ENCODE measurements at places on chromosomes 3 and 15. TPM values are rescaled to one million over a fixed set of nuclear protein-coding genes. Genes with fewer than 3 reads are reported as not detected.

CCR8 gene
- not detected for total RNA-seq

SI gene
- not detected for total RNA-seq

OXTR gene
- 1.6 TPM for total RNA-seq

SH2D7 gene
- not detected for total RNA-seq

MYO5A gene
- total RNA-seq: 29.5 TPM

NLGN1 gene
- total RNA-seq: 51.8 TPM

ARHGEF26 gene
- 18.2 TPM for total RNA-seq

MCF2L2 gene
- 3.6 TPM for total RNA-seq

CELSR3 gene
- 0.79 TPM for total RNA-seq

ATP13A4 gene
- 7.7 TPM for total RNA-seq

BBX gene
- total RNA-seq: 104 TPM

NPAP1 gene
- total RNA-seq: 0.58 TPM

DNA sequence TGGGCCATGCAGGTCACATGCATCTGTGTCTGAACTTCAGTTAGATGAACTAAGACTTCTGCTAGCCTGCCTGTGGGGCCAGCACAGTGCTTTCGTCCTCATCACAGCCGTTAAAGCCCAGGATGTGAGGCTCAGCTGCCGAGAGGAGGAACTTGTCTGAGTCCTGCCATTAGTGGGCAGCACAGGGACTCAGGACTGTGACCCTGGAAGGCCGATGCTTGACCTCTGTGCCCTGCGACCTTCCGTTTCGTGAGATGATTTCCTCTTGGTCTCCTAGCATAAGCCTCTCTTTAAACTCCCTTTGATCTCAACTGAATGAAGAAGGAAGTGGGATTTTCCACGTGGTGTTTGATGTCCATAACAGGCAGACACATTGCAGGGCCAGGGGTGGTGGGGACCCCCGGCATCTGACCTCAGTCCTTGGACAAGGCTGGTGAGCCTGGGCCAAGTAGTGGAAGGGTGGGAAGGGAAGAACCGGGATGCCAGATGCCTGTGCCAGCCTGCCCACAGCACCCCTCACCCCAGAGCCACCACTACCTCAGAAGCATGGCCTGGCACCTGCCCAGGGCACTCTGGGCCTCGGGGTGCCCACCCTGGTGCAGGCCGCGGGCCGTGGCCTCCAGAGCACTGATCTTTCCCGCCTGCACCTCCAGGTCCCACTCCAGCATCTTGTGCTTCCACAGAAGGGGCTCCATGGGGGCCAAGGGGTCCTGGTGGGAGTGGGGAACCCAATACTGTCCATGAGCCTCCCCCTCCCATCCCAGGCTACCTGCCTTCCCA lies 21.6 kb downstream of the PLA2G4B start:
- DNase-seq: no peak

GRCh38 chr3:23728601-23729117 lies 77.1 kb upstream of the UBE2E1 start:
- DNase-seq: no peak

DNA sequence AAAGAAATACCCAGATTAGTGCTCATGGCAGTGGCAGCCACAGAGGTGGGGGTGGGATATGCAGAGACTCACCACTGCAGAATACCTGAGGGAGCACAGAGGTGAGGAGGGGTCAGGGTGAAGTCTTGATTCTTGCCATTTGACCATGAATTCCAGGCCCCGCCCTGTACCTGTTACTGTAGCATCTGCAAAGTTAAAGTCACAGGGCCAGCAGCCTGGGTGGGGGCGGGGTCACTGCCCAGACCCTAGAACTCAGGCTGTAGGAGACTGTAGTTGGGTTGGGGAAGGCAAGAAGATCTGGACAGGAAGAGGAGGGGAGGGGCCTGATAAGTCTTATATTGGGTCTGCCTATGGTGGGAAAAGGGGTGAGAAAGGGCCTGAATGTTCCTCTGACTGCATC lies 14.5 kb downstream of the CCDC71 start:
- no peak for DNase-seq

DNA sequence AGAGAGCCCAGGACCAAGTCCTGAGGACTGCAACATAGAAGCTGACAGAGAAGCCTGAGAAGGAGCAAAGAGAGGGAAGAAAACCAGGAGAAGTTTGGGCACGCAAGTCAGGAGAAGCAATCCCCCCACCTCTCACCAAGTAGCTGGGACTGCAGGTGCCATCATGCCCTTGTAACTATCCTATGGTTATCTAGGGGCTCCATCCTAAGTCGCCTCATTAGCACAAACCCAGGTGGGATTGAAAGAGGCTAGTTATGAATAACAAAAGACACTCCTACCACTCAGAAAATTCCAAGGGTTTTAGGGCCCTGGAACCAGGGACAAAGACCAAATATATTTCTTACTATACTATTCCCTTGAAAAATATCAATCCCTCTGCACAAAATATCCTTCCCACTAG lies 53.5 kb downstream of the CCR4 start:
- no peak for DNase-seq

- DNase-seq: no peak
Observed at GRCh38 chr3:30356866-30357753, 249.3 kb upstream of the TGFBR2 start.

DNA sequence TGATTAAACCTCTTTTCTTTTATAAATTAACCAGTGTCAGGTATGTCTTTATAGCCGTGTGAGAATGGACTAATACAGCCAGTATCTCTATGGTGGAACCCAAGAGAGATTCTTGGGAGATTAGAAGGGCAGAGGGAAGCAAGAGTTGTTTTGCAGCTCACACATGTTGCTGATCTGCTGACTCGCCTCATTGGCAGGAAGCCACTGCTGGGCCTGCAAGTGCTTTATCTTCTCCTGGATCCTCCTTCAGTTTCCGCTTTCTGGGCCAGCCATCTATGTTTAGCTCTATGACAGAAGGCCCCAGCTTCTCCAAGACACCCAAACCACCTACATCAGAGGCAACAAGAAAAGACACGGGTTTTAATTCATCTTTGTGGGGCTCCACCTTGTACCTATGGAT lies 23.4 kb upstream of the GALNT15 start:
- no peak for DNase-seq

- DNase-seq: no peak
Observed at GRCh38 chr15:98938105-98938417, 69.5 kb downstream of the PGPEP1L start.

GRCh38 chr15:97077975-97078374 lies 747.5 kb downstream of the NR2F2 start:
- no peak for DNase-seq

DNA sequence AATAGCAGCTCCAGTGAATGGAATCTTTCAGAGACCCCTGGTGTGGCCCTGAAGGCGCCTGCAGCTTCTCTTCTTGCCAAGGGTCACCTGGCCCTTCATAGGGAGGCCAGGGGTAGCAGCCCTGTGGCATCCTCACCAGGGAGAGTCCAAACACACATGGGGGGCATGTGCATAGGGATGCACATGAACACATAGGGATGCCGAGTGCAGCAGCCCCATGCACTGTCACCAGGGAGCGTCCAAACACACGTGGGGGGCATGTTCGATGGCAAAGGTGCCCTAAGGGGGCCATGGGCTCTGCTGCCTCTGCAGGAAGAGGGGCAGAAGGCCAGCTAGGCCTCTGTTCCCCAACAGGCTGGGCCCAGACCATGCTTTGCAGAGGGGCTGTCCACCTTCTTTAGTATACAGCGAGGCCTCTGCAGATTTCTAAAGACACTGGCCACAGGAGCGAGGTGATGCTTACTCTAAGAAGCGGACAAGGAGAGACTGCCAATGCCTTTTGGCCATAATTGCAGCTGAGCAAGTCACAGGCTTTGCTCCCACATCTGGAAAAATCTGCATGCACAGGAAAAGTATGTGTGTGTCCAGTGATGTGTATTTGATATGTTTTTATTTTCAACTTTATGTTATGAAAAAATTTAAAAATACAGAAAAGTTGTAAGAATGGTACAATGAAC lies 21.0 kb downstream of the ANAPC13 start:
- no peak for DNase-seq

DNA sequence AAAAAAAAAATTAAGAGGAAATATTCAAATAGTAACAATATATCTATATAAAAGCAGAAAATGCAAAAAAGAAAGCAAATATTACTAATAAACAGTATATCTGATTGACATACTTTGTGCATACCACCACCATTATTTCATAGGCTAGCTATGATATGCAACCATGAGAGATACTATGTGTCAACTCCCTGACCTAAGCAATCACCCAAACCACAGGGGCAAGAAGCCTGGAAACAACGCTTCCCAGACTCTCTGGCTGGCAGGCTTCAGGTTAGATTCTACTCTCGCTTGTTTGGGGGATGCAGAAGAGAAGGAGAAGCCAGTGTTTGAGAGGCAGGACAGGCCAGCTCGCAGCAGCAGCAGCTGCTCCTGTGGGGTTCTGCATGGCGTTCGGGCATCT lies 169.3 kb upstream of the TPM1 start:
- no peak for DNase-seq

GRCh38 chr3:54243056-54243931 lies 120.9 kb downstream of the CACNA2D3 start:
- no peak for DNase-seq

DNA sequence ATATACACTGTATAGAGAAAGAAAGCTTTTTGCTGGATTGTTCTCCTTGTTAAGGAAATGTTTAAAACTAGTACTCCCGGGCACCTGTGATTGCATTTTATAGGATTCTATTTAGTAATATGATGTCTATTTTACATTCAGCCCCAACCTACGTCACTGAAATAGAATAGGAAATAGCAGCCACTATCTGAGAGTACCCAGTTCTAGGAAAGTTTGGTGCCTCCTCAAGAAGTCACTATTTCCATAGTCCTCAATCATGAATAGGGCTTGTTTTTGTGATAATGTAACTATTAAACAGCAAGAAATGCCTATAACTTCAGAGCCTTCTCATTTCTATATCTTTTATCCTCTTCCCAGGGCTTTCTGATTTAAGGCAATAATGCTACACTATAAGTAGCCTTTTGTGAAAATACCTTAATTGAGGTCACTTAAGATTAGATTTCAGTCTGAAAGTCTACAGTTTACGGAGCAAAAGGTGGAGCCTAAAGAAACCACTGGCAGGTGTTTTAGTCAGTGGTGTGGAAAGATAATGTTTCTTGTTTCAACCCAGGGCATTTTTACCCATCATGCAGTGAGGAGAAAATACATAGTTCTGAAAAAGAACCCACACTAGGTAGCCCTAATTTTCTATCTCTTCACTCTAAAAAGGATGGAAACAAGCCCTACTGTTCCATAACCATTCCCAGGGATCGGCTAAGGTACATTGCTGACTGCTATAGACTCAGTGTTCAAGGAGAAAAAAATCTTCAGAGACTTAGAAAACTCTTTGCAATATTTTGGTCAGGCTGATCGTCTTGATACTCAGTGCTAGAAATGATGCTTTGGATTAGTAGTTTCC lies 38.7 kb downstream of the TIGIT start:
- DNase-seq: no peak

DNA sequence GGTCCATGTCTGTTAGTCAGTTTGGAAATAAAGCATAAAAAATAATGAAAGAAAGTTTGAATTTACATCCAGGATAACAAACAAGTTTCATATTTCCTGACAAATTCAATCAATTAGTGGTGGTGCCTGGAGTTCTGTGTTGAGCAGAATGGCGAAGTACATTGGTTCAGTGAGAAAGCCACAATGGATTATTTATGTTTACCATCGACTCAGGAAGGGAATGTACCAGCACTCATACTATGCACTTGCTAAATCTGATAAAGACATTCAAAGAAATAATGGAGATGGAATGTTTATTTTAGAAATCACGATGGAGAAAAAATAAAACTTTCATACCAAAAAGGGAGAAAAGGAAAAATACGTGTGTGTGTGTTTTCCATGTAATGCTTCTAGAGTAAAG lies 45.3 kb upstream of the MME start:
- DNase-seq: no peak

DNA sequence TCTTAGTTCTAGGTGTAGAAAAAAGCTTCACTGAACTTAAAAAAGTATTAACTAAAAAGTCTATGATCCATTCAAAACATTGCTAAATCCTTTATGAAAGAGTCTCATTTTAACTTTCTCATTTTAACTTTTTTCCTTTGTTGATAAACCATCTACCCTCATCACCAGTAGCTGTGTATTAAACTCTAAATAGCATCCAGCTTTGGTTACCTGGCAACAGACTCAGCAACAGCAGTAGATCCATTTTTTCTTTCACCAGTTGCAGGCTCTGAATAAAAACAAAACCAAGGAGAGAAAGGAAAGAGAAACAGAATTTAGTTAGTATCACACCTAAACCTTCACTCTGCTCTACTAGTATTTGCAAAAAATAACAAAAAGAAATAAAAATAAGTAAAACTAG lies 51.6 kb downstream of the TP53BP1 start:
- no peak for DNase-seq

DNA sequence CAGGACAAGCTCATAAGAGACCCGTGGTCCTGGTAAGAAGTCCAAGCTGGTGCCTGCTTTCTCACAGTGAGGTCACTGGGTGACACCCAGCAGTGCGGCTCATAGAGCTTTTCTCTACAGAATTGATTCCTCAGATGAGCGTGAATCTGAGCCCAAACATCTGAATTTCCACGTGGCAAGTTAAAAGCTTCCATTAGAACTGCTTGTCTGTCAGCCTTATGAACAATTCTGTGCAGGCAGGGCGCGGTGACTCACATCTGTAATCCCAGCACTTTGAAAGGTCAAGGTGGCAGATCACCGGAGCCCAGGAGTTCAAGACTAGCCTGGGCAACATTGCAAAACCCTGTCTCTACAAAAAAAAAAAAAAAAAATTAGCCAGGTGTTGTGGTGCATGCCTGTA lies 113.1 kb upstream of the ABHD17C start:
- DNase-seq: no peak

- DNase-seq: no peak
Observed at GRCh38 chr15:69648775-69649735, 196.4 kb downstream of the RPLP1 start.

GRCh38 chr15:78950902-78951840 lies 6.3 kb upstream of the CTSH start:
- DNase-seq: no peak

- DNase-seq: no peak
Observed at GRCh38 chr3:132870541-132870940, 148.3 kb upstream of the NPHP3 start.

DNA sequence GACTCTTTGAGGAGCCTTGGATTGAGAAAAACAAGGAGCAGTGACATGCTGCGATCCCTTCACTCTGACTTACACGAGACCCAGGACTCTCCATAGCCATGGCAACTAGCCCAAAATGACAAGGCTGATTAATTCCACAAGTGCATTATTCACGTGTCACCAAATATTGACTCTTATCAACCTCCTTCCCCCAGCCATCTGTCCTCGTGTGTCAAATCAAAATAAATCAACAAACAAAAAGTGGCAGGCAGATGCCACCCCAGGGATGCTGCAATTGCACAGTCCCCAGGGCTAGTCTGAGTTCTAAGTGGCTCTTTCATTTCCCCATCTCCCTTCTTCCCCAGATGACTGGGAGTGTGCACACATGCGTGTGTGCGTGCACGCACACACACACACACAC lies 104.9 kb downstream of the AQP9 start:
- no peak for DNase-seq

DNA sequence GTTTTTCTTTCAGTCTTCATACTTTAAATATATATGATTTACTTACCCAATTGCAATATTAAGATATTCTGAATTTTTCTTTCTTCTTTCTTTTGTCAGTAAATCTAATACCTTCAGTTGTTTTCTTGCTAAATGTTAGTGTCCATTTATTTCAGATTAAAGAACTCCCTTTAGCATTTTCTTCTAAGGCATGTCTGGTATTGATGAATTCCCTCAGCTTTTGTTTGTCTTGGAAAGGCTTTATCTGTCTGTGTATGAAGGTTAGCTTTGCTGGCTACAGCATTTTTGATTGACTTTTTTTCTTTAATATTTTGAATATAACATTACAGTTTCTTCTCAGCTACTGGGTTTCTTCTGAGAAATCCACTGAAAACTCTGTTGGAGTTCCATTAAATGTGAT lies 64.0 kb upstream of the PLSCR4 start:
- DNase-seq: no peak

- no peak for DNase-seq
Observed at GRCh38 chr3:151329363-151329762, at the start of gene P2RY13. Gene P2RY13 (minus strand): TSS chr3:151329549. CDS start chr3:151329528, 21 bp downstream.
